Stimulated activated CD8-positive, alpha-beta memory T cell treated with anti-CD3 and anti-CD28 coated beads, Interleukin-7, amount 100 ng/mL, for 1 hour (primary cell): ENCODE measurements at places on chromosomes 4 and X.

DNA sequence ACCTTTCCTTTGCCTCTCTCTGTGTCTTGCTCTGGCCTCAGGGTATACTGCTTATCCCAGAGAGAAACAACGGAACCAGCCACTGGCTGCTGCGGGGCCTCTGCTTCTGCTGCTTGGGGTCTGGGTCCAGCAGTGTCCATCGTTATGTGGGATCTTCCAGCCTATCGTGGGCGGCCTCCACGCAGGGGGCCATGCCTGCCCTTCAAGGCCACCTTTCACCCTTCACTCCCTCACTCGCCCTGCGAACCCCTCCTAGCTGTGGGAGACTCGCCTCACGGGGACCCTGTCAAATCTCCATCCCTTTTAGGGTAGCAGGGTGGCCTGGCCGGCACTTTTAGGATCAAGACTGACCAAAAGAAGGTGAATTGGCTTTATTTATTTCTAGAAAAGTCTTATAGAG is 19.3 kb upstream of the ABLIM2 start:
- DNase-seq, result no peak

GRCh38 chrX:67545893-67546495 is 2.2 kb downstream of the AR start:
- DNase-seq, result no peak

DNA sequence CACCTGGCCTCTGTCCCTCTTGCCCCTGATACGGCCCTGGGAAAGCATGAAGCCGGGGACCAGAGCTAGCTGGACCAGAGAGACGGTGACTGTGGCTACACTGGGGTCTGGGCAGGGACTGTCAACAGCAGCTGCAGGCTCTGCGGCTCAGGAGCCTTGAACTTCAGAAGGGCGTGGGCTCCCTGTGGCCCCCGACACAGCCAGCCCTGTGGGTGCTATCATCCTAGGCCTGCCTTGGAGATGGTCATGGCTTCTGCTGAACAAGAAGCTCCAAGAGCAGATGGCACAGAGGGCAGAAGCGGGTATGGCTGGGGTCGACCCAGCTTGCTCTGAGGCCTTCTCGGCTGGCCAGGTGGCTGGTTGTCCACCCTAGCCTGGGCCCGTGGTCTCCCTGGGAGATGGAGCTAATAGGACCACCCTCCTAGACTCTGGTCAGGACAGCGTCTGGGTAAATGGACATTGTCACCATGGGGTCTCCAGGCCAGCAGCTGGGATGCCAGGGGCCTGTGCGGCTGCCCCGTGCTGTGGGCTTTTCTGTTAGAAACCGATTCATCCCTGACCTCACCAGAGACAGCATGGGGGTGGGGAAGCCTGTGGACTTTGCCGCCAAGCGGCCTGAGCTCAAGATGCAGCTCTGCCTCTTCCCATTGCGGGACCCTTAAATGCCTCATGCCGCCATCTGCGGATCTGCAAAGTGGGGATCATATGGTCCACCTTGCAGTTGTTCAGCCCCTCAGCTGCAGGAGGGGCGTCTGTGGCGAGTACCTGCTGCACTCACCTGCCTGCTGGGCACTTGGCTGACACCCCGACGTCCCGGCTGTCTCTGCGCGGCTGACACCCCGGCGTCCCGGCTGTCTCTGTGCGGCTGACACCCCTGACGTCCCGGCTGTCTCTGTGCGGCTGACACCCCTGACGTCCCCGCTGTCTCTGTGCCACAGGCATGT is 21.1 kb downstream of the CPZ start:
- no peak for DNase-seq

DNA sequence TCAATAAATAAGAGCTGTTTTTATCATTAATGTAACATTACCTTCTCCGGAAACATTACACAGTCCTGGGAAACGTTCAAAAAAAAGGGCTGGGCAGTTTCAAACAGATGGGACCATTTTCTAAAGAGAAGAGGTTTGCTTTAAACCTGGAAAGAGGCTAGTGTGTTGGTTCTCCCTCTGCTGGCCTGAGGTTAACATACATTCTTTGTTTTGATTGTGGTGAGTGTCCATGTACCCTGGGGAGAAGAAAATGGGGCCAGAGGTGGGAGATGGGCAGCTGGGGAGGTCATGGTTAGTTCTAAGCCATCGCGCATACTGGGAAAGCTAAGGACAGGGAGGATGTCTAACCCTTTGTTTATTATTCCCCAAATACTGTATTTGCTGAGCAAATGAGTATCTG is 194.7 kb downstream of the CPEB2 start:
- DNase-seq, result no peak

- no peak for DNase-seq
Measured at GRCh38 chrX:13374364-13374763, 54.5 kb upstream of the ATXN3L start.

DNA sequence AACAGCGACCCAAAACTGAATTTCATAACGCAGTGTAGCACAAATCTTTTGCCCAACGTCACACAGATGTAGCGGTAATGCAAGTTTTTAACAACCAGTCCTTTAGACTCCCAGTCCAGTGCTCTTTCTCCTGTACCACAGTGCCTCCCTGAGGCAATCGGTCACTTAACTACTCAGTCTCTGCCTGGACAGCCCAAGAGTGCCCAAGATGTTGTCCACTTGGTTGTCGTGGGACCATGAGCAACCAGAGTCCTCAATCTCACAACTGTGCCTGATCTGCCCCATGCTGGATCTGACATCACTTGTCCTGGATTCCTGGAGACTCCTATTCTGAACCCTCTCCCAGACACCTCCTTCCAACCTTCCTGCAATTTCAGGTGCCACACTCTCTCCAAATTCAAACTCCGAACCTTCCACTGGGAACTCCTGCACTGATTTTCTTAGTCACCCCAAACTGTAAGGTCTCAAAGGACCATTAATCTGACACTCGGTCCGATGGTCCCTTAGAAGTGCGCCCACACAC is 702 bp downstream of the MMGT1 start:
- DNase-seq, result no peak
